Dorsolateral prefrontal cortex (tissue), 122 donors: ENCODE measurements at places on chromosomes 1 and 21.

GRCh38 chr1:107442551-107442950 is 301.7 kb downstream of the NTNG1 start:
- DNase-seq = no peak

DNA sequence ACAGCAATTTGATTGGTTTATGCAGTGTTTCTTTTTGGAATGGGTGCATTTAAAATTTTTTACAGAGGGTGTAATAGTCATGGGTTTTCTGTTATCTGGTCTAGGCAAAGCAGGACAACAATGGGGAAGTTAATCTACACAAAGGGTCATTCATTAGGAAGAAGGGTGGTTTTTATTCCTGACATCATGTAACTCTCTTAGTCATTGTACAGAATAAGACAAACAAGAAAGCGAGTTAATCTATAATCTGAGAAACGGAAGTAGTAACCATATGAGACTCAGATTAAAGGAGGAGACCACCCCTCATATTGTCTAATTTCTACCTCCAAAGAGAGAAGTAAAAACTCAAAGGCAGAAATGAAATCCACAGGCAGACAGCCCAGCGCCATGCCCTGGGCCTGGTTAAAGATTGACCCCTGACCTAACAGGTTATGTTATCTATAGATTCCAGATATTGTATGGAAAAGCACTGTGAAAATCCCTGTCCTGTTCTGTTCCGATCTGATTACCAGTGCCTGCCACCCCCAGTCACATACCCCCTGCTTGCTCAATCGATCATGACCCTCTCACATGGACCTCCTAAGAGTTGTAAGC is 10.5 kb upstream of the IFI6 start:
- no peak for DNase-seq

DNA sequence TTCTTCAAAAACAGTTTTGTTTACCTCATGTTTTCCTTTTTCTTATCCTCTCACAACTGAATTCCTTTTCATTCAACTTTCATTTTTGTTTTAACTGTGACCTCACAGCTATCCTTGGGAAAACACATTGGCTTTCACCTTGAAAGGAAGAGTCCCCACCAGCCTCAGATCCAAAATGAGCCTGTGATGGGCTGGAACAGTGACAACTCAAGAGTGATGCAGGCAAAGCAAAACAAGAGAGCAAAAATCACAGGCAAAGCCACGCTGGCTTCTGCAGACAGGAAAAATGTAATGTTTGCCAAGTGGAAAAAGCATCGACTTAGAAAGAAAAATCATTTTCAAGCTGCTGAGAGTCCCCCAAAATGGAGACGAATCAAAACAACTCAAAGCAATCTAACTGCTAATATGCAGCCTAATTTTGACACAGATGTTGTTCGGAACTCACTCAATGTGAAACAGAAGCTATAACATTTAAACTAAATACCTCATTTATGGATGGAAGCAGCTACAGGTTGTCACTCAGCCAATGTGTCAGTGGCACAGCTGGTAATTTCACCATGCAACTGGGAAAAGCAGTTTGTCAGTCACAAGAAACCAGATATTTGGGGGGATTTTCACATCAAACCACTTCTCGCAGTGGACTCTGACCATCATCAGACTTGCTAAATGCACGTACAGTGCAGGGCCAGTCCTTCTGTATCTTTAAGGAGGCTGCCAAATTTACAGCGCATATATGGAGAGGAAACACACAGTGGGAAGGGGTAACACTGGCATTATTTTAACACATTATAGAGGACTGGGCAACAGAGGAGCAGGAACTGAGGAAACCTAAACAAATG is 50.7 kb downstream of the ALG14 start:
- DNase-seq = no peak

DNA sequence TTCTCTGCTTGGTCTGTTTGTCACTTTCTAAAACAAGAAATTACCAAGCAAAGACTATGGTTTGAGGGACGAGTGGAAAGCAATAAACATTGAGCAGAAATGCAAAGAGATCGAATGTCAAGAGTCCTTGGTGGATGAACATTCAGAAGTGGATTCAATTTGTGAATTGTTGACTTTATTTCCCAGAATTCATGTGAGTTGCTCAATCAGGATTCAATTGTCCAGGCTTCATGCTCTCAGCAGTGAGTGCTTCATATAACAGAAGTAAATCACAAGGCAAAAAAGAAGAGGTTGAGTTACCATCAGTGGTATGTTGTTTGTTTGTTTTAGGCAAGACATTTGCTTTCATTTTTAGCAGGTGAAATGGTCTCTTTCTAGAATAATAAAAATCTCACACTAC is 31.9 kb downstream of the NGF start:
- DNase-seq = no peak

GRCh38 chr21:31329456-31330143 is 14.5 kb downstream of the TIAM1 start:
- no peak for DNase-seq

GRCh38 chr1:107480548-107481415 is 339.9 kb downstream of the NTNG1 start:
- DNase-seq = peak; percentile 23

DNA sequence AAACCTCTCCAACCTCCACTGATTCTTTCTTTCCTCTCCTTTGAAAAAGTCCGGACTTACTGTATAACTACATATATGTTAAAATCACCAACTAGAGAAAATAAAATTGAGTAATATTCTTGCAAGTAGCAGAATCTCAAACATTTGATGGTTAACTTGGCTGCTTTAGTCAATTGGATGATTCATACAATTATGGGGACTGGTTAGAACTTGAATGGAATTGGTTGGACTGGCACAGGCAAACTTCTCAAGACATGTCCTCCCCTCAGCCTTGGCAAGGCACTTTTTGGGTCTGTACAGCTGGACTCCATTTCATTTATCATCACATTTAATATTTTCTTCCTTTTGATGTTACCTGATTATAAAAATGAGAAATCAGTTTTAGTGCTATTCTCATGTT is 6.5 kb downstream of the WLS start:
- DNase-seq = no peak

DNA sequence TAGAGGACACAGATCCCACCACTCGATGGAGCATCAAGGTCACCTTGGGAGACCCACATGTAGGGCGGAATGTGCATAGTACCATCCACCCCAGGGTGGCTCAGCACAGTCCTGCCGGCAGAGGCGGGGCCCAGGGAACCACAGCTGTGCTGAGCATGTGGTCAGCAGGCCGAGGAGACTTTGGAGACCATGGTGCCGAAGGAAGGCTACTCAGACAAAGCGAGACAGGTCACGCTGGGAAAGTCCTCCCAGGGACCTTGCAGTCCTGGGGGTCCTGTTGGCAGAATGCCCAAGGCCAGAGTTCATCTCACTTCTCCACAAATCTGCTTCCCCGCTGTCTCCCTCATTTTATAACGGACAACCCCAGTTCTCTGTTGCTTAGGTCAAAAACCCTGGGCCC is 22.5 kb downstream of the WNT3A start:
- DNase-seq = no peak

- no peak for DNase-seq
Observed at GRCh38 chr1:226617109-226617508, 68.5 kb downstream of the STUM start.

DNA sequence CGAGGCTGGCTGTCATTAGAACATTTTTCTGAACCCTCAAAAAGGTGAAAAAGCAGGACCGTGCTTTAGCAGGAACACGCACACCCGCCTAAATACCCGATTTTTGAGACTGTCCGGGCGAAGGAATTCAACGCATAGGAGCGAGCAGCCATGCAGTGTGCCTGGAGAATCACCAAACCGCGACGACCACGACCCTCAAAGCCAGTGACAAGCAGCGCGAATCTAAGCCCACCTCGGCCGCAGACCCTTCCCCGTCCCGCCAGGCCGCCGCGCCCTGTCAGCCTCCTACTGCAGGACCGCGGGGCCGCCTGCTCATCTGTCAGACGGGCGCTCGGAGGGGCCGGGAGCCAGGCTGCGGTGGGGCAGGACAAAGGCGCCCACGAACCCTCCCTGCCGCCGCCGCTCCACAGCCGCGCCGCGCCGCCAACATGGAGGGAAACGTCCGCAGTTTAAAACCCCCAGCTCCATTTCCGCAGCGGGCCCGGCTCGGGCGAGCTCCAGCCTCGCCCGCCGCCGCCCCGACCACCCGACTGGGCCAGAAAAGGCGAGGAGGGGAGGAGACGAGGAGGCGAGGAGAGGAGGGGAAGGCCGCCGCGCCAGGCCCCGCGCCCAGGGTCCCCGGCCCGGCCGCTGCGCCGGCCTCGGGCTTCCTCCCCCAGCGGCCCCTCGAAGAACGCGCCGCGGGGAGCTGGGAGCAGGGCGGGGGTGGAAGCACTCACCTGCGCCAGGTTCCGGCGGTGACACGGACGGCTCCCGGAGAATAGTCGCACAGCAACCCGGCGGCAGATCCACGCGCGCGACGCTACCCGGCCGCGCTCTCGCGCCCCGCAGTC is at the start of gene LBR:
Gene LBR, minus strand, starts transcription at position 804 of the 833 bp plus-strand sequence. CDS start 3,963 bp downstream, outside the sequence.
- no peak for DNase-seq

- no peak for DNase-seq
Observed at GRCh38 chr1:42952303-42953001, 6.2 kb downstream of the SLC2A1 start.

DNA sequence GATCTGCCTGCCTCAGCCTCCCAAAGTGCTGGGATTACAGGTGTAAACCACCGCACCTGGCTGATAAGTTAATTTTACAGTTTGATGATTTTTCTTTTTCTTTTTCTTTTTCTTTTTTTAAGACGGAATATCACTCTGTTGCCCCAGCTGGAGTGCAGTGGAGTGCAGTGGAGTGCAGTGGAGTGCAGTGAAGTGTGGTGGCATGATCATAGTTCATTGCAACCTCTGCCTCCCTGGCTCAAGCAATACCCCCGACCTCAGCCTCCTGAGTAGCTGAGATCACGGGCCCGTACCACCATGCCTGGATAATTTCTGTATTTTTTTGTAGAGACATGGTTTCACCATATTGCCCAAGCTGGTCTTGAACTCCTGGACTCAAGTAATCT is 84.4 kb upstream of the CXADR start:
- no peak for DNase-seq

DNA sequence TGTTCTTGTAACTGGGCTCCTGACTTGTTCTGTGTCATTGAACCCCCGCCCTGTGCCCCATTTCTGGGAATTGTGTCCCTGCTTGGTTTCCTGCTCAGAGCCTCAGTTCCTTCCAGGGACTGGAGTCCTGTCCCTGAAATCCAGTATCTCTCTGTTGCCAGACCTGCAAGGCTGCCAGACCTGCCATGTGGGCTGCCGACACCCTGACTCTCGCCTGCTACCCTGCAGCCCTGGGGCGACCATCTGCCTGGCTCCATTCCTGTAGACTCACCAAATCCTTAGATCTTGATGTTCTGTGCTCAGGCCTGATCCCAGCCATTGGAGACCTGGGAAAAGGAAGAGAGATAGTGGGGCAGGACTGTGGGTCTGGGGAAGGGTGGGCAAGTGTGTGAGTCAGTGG is 383.3 kb upstream of the PROX1 start:
- DNase-seq = no peak

DNA sequence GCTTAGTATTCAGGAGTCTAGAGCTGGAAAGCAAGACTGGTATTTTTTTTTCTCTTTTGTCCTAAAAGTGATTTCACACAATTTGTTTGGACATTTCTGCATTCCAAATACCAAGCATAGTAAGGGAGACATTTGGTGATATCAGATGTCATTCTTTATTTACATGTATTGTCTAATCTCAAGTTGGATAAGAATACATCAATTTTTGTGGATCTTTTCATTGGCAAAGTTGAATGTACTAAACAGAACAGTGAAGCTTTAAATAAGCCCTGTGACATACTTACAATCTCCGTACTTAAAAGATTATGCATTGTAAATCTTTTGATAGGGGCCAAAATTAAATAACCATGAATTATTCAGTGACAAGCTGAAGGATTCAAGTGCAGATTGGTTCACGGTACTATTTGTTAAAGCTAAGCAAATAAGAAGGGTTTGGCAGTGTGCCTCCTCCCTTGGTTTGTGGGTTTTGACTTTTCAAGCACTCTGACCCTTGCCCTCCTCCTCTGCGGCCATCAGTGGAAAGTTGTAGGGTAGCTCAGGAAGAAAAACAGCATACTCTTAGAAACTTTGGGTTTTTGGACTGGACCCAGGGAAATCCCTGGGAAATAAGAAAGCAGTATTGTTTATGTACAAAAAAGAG is 663.7 kb downstream of the ADGRL2 start:
- DNase-seq = no peak

DNA sequence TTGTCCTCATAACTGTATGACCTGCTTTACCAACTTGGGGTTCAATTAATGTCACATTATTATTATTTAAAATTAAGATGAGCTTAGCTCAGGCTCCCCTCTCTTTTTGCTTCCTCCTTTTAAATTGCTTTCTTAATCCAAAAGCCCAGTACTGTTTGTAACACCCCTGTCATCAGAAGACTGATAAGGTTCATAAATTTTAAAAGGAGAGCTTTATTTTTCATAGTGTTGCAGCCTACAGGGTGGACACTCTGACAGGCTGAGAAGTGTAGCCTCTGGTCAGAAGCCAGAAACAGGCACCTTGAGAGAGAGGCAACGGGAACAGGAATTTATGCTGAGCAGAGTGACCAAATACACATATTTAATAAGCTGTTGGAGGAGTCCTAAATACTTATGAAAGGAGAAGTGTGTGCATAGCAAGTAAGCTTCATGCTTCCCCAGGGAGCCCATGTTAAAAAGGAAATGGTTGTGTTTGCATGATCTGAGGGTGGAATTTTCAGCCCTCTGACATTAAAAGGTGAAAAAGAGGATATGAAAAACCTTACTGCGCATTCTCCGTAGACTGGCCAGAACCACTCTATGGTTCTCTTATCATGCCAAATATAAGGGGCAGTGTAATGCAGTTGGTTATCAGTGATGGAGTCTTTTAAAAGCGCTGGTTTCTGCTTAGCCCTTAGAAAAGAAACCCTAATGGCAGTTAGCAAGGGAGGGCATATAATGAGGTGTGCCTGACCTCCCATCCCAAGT is 30.5 kb upstream of the FGGY start:
- DNase-seq = no peak

- no peak for DNase-seq
Observed at GRCh38 chr1:3515774-3516480, 61.5 kb downstream of the ARHGEF16 start.

- no peak for DNase-seq
Observed at GRCh38 chr1:1347663-1348419, 1.4 kb downstream of the DVL1 start.

DNA sequence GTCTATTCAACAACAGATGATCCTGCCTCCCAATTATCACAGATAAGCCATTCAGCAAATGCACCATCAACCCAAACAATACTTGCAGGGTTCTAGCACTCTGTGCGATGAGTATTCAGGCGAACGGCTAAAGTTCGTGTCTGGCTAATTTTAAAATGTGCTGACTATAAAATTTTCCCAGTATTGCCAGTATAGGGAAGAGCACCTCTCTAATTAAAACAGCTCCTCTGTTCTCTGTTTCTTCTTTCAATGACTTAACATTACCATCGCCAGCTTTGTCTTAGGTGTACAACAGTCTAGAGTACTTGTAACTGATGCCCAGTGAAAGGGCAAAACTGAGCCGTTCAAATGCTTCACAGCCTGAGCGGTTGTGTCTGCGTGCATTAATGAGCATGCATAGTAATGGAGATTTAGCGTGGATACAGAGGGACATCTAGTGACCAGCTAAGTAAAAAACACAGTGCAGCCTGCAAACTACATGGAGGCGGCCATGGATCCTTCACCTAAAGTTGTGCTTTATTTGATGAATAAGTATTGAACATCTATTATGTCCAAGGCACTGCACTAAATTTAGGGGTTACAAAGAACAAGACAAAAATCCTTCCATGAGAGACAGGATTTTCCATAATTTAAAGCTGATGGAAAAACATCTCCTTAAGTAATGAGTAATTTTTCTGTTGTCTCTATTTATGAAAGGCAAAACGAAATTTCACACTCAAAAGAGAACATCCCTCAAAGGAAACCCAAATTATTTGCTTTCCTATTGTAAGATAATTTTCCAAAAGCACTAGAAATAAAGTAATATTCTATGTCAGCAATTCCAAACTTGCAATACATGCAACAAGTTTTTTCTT is 120.0 kb downstream of the SETD4 start:
- no peak for DNase-seq
